Renal cortical epithelial cell (primary cell): ENCODE measurements at places on chromosomes 7 and 10. TPM values are rescaled to one million over a fixed set of nuclear protein-coding genes. Genes with fewer than 3 reads are reported as not detected.
A peak's percentile ranks its signal among the peaks of the same experiment; 100 is the strongest.

- DNase-seq: no peak
These were observed at the start of gene CUX1 for GRCh38 chr7:101817471-101818286. CUX1 (plus strand) TSS chr7:101817626; CDS start chr7:101817640, 14 bp downstream.

GRCh38 chr7:129218514-129219062 is 6.2 kb upstream of the AHCYL2 start:
- peak; percentile 72 for DNase-seq

- no peak for DNase-seq
These were observed 41.8 kb downstream of the APBB1IP start for GRCh38 chr10:26479766-26480492.

- DNase-seq: peak; percentile 15
These were observed 145.4 kb downstream of the KIF20B start for GRCh38 chr10:89846786-89847185.

- no peak for DNase-seq
These were observed 30.1 kb upstream of the CDHR3 start for GRCh38 chr7:105932835-105933477.

- DNase-seq: no peak
These were observed 65.5 kb upstream of the TRIM8 start for GRCh38 chr10:102578782-102579181.

DNA sequence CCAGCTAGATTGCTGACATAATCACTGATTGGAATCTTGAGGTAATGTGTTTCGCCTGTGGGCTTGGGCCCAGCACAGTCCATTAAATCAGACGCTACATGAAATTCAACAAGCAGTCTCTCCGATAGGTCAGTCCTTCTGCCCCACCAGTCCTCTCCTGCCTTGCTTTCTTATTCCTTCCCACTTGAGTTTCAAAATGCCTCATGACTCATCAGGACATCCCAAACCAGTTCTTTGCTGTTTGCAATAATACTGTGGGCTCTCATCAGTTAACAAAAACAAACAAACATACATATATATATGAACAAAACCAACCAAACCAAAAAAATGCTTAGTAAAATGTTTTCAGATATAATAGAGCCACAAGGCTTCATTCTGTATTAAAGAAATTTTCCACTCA is 599.0 kb downstream of the SORCS1 start:
- no peak for DNase-seq

DNA sequence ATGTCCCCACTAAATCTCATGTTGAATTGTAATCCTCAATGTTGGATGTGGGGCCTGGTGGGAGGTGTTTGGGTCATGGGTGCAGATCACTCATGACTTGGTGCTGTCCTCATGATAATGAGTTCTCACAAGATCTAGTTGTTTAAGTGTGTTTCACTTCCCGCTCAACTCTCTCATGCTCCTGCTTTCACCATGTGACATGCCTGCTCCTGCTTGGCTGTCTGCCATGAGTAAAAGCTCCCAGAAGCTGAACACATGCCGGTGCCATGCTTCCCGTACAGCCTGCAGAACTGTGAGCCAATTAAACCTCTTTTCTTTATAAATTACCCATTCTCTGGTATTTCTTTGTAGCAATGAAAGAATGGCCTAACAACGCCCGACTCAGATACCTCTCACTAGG is 6.2 kb upstream of the PSTK start:
- DNase-seq: peak; percentile 33

DNA sequence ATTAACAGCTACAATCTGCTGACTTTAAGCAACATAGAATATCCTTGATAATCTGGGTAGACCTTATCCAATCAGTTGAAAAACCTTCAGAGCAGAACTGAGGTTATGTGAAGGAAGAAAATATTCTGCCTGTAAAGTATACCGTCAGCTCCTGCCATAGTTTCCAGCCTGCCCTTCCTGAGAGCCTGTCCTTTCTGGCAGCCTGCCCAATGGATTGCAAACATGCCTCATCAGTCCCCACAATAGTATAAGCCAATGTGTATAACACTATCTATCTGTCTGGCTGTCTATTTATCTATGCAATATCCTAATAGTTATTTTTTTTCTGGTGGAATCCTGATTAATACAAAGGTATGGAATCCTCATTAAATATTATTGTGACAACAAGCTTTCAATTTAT is 489.2 kb upstream of the KCND2 start:
- DNase-seq: peak; percentile 36

- peak; percentile 90 for DNase-seq
These were observed 39.9 kb upstream of the WNT16 start for GRCh38 chr7:121288894-121289293.

DNA sequence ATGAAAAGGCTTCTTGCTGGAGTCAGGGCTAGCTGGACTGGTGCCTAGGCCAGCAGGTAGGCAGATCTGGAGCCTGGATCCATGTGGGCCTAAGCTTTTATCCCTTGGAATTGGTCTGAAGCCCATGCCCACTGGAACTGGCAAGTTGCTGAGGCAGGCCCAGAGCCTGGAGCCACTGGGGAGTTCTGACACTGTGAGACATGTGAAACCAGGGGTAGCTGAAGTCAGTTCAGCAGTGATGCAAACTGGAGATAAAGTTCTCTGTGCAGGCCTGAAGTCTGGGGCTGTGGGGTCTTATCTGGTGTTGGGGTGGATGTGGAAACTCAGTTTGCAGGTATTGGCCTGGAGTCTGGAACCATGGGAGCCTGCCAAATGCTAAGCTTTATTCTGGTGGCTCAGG is 9.7 kb upstream of the THSD7A start:
- no peak for DNase-seq

- no peak for DNase-seq
These were observed 323.8 kb downstream of the GLRX3 start for GRCh38 chr10:130459851-130460490.

DNA sequence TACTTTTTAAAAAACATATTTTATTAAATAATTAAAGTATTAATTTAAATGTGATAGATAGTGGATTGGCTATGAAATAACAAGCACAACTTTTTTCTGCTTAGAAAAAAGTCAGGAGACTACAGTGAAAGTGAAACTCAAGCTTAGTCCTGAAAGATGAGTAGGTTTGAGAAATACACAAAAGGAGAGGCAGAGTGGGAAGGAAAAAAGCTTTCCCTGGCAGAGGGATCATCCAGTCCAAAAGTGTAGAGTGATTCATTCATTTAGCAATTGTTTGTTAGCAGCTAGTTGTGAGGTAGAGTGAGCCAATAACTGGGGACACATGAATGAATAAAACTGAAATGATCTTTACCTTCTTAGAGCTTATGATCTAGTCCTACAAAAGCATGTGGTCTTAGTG is 93.5 kb downstream of the FOXP2 start:
- peak; percentile 24 for DNase-seq

DNA sequence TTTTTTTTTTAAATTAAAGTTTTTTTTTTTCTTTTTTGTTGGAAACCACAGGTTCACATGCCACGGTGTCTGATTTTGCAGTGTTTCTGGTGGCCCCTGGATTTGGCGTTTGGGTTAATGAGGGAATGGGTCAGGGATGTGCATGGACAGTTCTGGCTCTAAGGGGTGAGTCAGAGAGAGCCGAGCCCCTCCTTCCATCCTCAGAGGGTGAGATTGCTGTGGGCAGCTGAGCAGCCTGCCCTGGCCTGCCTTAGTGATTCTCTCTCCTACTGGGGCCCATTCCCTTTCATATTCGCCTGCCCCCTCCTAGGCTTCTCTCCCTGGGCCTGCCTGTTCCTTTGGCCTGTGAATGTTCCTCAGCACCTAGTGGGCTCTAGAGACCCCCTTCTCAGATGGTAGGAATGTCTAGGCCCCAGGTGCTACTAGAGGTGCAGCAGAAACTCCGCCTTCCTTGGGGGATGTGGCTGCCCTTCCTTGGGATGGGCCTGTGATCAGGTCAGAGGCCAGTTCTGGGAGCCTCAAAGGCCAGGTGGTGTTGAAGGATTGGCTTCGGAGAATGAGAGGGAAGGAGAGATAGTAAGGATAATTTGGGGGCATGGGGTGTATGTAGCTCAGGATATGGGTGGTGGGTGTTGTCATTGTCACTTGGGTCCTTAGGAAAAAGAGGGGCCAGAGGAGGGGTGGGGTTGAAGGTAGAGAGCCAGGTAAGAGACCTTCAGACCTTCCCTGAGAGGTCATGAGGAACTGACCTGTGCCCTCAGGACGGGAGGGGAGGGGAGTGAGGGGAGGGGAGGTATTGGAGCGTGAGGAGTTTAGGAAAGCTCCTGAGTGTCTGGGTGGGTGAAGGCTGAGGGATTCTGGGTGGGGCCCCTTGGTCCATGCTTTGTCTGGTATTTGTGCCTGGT is 19.8 kb downstream of the TSPAN14 start:
- DNase-seq: peak; percentile 86

DNA sequence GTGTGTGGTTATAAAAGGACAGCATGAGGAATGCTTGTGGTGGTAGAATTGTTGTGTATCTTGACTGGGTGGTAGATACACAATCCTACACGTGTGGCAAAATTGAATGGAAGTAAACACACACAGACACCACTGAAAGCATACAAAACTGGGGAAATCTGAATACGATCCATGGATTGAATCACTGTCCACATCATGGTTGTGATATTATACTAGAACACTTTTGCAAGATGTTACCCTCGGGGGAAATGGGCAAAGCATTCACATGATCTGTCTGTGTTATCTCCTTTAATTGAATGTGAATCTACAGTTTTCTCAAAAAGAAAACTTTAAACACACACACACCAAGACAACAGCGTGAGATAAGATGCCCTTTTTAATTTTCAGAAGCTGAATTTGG is 165.2 kb upstream of the CELF2 start:
- no peak for DNase-seq

DNA sequence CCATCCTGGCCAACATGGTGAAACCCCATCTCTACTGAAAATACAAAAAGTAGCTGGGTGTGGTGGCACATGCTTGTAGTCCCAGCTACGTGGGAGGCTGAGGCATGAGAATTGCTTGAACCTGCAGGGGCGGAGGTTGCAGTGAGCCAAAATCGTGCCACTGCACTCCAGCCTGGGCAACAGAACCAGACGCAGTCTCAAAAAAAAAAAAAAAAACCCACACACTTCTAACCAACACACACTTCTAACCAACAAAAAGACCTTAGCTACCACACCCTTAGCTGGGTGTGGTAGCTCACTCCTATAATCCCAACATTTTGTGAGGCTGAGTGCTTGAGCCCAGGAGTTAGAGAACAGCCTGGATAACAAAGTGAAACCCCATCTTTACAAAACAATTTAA is 33.9 kb upstream of the SPOCK2 start:
- DNase-seq: no peak

DNA sequence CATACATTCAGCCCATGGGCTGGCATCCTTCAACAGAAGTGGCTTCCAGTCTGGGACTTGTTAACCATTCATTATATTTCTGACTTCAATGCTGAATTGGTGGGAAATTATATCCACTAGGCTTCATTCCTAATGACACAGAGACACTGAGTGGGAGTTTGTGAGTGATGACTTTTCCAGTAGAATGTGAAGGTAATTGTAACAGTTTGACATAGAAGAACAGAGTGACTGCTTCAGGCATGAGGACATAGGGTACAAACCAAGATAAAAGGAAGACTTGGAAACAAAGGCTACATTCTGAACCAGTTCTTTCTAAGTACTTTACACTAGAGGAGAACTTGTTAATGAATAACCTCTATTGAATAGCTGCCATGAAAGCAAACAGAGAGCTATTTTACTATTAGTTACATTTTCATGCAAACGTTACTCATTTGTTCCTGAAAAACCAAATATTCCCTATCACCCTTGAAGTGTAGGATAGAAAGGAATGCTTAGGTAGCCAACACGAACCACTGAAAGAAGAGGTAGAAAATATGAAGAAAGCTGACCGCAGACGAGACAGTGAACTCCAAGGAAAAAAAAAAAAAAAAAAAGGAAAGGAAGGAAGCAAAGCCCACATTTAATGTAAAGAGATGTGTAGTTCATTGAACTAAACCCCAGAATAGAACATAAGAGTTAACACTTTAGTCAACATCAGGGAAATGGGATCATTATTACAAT is 237.0 kb upstream of the SEMA3C start:
- DNase-seq: peak; percentile 98

DNA sequence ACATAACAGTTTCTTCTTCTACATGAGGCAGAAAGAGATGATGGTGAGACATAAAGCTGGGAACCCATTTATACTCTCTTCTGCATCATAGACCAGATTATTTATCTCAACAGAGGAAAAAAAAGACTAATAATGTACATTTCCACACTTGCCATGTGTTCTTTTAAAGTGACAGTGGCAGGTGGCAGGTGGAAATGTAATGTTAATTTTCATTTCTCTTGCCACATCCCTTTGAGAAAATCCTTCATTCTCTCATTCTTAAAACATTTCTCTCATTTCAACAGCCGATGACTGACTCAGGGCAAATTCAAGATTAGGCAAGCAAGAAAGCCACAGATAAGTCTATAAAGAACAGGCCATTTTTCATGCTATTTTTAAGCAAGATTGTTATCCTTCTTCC is 635.6 kb upstream of the SORCS1 start:
- no peak for DNase-seq

DNA sequence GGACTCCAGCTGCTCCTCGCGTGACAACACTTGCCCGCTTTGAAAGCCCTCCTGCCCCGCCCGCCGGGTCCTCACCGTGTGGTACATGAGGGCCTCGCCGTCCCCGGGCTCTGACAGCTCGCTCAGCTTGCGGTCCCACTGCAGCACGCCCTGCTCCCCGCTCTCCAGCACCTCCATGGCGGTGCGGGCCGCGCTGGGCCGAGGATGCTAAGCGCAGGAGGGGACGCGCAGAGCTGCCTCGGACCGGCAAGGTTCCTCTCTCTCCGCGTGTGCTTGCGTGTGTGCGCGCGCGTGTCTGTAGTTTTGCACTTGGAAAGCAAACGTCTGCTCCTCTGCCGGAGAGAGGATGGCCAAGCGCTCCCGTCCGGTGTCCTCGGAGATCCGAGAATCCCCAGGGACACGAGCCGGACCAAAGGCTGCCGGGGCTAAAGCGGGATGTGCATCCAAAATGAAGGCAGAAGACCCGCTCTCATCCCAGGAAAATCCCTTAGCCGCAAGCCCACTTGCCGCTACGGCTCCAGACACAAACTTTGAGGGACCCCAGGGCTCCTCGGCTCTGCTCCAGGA is at the start of gene CREB3L2:
Gene CREB3L2, minus strand, starts transcription at position 558 of the 567 bp plus-strand sequence. Its CDS starts 381 bp downstream, at position 177.
- no peak for DNase-seq

DNA sequence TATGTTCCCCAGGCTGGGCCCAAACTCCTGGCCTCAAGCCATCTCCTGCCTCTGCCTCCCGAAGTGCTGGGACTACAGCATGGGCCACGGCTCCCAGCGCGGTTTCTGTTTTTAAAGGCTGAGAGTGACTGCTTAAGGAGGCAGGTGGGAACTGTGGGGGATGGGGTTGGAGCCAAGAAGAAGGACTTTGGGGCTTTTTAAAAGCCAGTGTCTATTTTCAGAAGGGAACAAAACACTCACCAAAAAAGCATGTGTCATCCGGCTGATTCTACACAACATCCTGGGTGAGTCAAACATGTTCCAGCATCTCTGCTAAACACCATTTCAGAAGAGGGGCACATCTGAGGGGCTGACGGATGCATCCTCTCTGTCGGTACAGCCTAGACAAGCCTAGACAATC is 824.5 kb downstream of the TYW1 start:
- DNase-seq: no peak

Gene NME8
- total RNA-seq: not detected in 2 replicates

Gene EMX2
- total RNA-seq: 2.8 and 15.9 TPM in 2 replicates

Gene OR9A2
- not detected in 2 replicates for total RNA-seq

Gene NUDT5
- 90.3 and 91.0 TPM in 2 replicates for total RNA-seq

Gene TSC22D4
- total RNA-seq: 14.6 and 25.2 TPM in 2 replicates

Gene OR2F1
- total RNA-seq: not detected in 2 replicates

Gene ZNF117
- total RNA-seq: 6.1 and 16.9 TPM in 2 replicates

Gene NDUFB8
- total RNA-seq: 99.1 and 131 TPM in 2 replicates

Gene NPY
- total RNA-seq: not detected in 2 replicates

Gene STOX1
- 0.35 and 2.9 TPM in 2 replicates for total RNA-seq
